ENCODE measurements at places on chromosomes 4 and X. TPM values are rescaled to one million over a fixed set of nuclear protein-coding genes. Genes with fewer than 3 reads are reported as not detected.

The SORBS2 gene
- total RNA-seq: 92.6 TPM

The ESX1 gene
- not detected for total RNA-seq

The TCEANC gene
- 3.0 TPM for total RNA-seq

The PABPC4L gene
- 4.5 TPM for total RNA-seq

The CDX4 gene
- total RNA-seq: not detected

The CXXC4 gene
- 40.8 TPM for total RNA-seq

Measured in progenitor cell of endocrine pancreas (in vitro differentiated cells).